ENCODE measurements at places on chromosomes 7 and 10. TPM values are rescaled to one million over a fixed set of nuclear protein-coding genes. Genes with fewer than 3 reads are reported as not detected.

- no peak for DNase-seq
Observed at GRCh38 chr10:33938001-33938400, 603.5 kb upstream of the NRP1 start.

GRCh38 chr7:141659501-141659900 lies 42.5 kb downstream of the DENND11 start:
- no peak for DNase-seq

GRCh38 chr7:99473315-99473596 lies 566 bp downstream of the ZNF789 start:
- DNase-seq = peak; percentile 64

DNA sequence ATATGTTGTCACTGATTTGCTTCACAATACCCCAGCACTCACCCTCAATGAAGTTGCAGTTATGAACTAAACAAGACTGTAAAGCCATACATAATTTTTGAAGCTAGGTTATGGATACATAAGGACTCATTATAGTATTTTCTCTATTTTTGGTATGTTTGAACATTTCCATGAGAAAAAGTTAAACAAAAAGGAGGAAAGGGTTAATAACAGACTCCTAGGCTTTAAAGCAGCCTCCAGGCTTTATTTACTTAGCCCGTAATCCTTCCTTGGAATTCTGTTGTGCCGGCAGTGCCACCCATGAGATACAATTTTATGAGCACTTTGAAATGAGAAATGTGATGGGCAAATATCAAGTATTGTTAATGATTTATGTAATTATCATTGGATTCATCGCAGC lies 2.1 kb upstream of the DENND11 start:
- no peak for DNase-seq

DNA sequence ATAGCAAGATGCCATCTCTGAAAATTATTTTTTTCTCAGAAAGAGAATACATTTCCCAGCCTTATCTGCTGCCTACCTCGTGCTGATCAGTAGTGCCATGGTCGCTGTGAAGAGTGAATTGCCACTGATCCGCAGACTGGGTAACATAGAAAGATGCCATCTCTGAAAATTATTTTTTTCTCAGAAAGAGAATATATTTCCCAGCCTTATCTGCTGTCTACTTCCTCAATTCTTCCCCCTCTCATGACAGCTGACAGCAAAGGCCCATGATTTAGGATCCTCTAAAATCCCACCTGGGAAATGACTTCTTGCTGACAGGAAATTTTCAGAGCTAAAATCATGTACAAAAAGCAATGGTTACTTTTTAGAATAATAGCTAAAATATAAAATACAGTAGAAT lies 92.5 kb upstream of the AHR start:
- DNase-seq = no peak

GRCh38 chr7:17773289-17773626 lies 167.0 kb downstream of the SNX13 start:
- peak; percentile 2 for DNase-seq

DNA sequence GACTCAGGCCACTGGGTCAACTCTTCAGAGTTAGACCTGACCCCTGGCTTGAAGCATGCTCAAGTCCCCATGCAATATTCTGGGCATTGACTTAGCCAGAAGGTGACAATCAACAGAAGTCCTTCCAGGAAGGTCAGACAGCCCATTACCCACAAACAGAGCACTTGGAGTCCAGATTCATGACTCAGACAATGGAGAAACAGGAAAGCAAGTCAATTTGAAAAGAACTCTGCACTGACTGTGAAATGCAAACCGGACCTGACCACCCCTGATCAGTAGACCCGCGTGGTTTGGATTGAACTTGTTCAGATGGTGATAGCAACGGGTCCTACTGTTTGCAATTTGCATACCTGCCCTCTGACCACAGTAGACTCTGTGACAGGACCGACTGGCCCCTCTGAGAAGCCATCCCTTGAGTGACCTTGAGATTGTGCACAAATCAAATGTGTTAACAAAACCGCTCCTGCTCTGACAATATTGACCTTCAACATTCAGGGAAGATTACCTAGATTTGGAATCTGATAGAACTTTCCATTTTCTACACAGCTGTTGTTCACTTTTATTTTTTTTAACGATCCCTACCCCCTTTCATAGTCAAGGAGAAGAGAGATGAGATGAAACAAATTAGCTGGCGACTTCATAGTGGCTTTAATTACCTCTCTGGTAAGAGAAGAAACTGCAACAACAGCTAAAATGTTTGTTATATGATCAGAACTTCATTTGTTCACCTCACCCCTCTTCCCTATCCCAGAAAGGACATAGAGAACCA lies 138.7 kb downstream of the NRP1 start:
- DNase-seq = no peak

GRCh38 chr10:117885206-117885829 lies 161.4 kb downstream of the RAB11FIP2 start:
- no peak for DNase-seq

- DNase-seq = peak; percentile 96
Observed at GRCh38 chr10:122112625-122113160, 123.7 kb downstream of the TACC2 start.

DNA sequence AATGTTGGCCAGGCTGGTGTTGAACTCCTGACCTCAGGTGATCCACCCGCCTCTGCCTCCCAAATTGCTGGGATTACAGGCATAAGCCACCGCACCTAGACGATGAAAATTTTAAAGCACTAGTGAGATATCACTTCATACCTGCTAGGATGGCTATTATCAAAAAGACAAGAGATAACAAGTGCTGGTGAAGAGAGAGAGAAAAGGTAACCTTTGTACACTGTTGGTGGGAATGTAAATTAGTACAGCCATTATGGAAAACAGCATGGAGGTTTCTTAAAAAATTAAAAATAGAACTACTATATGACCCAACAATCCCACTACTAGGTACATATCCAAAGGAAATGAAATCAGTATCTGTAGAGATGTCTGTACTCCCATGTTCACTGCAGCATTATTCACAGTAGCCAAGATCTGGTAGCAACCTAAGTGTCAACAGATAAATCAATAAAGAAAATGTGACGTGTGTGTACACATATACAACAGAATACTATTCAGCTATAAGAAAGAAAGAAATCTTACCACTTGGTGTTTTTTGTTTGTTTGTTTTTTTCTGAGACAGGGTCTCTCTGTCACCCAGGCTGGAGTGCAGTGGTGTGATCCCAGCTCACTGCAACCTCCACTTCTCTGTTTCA lies 12.5 kb downstream of the MMS19 start:
- DNase-seq = no peak

- peak; percentile 73 for DNase-seq
Observed at GRCh38 chr10:76583711-76584161, 1053.9 kb downstream of the KCNMA1 start.

DNA sequence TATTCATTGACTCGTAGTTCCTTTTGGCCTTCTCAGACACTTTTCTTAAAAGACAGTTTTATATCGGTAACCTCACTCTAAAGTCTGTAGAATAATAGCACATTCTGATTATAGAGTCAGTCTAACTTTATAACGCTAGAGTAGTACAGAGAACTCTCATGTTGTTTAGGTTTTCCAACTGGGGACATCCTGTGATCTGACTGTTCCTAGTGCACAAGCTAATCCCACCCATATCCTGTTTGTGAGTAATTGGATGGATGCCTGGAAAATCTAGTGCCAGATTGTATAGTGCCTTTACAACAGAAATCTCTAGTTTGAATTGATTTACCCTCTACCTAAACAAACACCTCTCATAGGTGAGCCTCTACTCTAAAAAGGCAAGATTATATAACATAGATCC lies 107.4 kb downstream of the ZEB1 start:
- no peak for DNase-seq

- DNase-seq = no peak
Observed at GRCh38 chr10:32328499-32328898, 18.5 kb downstream of the EPC1 start.

DNA sequence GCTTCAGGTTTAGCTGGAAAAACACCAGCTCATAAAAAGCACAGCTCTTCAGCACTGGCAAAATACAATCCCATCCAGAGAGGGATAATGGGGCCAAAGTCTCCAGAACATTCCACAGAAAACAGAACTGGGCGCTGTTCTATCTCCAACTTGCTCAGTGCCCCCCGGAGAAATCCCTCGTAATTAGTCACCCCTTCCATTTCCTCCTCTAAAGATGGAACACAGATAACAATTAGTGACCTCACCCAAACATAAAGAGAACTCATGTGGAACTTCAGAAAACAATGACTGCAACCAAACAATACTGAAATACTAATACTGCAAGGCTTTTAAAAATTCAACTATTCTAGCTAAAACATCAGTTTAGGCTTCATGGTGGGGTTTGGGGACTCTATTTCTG lies 46.3 kb downstream of the KIAA1549 start:
- DNase-seq = no peak

Gene SMKR1
- 15.2 TPM for polyA plus RNA-seq

All from A549 (cell line).